ENCODE measurements at places on chromosomes 7 and 10.

- DNase-seq, result no peak
These were observed 3.4 kb downstream of the ASNS start for GRCh38 chr7:97868788-97869187.

GRCh38 chr7:138483531-138483930, 23.5 kb downstream of the TRIM24 start:
- no peak for DNase-seq

DNA sequence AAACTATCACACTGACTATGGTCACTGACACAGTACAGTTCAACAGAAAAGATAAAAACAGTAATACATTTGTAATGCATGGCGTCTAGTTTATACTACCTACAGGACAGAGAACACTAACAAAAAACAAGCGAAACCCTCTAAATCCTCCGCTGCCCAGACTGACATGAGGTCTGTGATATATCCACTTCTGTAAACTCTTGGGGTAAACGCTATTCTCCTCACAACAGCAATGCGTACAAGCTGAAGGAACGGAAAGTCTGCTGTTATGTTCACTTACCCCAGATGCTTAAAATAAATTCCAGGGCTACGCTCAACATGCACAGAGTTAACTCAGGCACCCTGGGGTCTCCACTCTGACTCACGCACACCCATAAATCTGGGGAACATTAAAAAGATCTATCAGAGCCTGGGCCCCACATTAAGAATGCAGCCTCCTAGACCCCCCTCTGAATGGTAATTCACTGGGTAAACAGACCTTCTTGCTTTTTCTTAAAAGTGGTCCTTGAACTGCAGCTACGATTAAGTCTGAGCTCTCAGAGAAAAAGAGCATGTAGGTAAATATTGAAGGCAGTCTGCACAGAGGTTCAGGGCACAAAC, 105.6 kb downstream of the CTBP2 start:
- DNase-seq, result no peak

- no peak for DNase-seq
These were observed 203.5 kb downstream of the USP6NL start for GRCh38 chr10:11407939-11408338.

GRCh38 chr7:44377681-44378421, 52.5 kb upstream of the CAMK2B start:
- DNase-seq, result no peak

DNA sequence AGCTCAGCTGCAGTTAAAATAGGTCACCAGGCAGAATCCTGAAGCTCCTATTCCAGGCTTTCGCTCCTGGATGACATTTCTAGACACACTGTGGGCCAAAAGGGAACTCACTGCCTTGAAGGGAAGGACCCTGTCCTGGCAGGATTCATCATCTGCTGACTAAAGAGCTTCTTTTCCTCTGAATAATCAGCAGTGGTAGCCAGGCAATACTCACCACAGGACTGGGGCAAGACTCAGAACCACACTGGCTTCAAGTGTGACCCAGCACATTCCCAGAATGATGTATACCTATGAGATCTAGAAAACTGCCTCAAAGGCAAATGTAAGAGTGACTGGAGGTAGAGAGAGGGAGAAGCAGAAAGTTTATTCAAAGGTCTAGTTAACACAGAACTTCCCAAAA, 29.5 kb upstream of the EBF3 start:
- DNase-seq, result no peak

- peak; percentile 31 for DNase-seq
These were observed 77.9 kb downstream of the ARHGAP21 start for GRCh38 chr10:24645784-24646183.

GRCh38 chr7:134018306-134018705, 108.8 kb upstream of the LRGUK start:
- DNase-seq, result no peak

DNA sequence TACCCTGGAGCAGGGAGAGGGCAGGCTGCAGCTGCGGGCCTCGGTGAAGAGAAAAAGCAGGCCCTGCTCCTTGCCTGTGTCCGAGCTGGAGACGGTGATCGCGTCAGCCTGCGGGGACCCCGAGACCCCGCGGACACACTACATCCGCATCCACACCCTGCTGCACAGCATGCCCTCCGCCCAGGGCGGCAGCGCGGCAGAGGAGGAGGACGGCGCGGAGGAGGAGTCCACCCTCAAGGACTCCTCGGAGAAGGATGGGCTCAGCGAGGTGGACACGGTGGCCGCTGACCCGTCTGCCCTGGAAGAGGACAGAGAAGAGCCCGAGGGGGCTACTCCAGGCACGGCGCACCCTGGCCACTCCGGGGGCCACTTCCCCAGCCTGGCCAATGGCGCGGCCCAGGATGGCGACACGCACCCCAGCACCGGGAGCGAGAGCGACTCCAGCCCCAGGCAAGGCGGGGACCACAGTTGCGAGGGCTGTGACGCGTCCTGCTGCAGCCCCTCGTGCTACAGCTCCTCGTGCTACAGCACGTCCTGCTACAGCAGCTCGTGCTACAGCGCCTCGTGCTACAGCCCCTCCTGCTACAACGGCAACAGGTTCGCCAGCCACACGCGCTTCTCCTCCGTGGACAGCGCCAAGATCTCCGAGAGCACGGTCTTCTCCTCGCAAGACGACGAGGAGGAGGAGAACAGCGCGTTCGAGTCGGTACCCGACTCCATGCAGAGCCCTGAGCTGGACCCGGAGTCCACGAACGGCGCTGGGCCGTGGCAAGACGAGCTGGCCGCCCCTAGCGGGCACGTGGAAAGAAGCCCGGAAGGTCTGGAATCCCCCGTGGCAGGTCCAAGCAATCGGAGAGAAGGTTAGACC, 138.0 kb upstream of the STK17A start:
- no peak for DNase-seq

GRCh38 chr7:90390926-90391325, 12.3 kb upstream of the CLDN12 start:
- DNase-seq, result no peak

GRCh38 chr10:121137533-121137932, 286.4 kb downstream of the WDR11 start:
- no peak for DNase-seq

DNA sequence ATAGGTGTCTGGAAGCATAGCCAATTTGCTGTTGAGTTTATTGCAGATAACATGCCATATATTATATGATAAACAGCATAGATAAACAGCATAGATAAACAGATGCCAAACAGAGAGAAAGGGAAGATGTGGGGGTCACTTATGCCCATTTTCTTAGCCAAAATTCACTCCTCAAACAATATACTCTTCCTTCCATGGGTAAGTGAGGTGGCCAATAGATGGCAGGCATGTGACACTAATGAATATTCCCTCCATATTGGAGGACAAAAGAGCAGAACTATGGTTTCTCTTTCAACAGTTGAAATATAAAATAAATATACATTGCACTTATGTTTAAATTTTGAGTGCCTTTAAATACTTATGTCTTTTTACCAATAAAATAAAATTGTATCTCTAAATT, 1212.8 kb downstream of the REEP3 start:
- DNase-seq, result peak; percentile 25

GRCh38 chr7:74399006-74399405, 54.7 kb upstream of the GTF2IRD1 start:
- DNase-seq, result no peak

- no peak for DNase-seq
These were observed 593 bp upstream of the CUX1 start for GRCh38 chr7:101816595-101817470.
